ENCODE measurements at places on chromosomes 6 and 20. TPM values are rescaled to one million over a fixed set of nuclear protein-coding genes. Genes with fewer than 3 reads are reported as not detected.

Gene TP53INP2
- 13.1 TPM for total RNA-seq

Gene THBD
- 0.82 TPM for total RNA-seq

DNA sequence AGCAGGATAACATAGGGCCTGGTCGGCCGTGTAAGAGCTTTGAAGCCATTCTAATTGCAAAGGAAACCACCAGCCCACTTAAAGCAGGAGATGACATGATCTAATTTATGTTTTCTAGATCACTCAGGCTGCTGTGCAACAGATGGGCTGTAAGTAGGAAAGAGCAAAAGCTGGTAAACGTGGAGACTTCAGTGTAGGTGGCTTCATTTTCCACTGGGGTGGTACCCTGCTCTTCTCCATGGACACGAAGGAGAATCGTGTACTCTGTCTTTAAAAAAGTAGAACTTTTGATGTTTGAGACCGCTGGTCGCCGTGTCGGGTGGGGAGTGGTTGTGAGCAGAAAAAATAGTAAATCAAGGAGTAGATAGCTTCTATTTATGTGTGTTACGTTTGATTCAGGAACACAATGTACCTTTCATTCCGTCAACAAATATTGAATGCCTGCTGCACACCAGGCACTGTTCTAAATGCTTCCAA is 6.4 kb downstream of the CASS4 start:
- no peak for DNase-seq

DNA sequence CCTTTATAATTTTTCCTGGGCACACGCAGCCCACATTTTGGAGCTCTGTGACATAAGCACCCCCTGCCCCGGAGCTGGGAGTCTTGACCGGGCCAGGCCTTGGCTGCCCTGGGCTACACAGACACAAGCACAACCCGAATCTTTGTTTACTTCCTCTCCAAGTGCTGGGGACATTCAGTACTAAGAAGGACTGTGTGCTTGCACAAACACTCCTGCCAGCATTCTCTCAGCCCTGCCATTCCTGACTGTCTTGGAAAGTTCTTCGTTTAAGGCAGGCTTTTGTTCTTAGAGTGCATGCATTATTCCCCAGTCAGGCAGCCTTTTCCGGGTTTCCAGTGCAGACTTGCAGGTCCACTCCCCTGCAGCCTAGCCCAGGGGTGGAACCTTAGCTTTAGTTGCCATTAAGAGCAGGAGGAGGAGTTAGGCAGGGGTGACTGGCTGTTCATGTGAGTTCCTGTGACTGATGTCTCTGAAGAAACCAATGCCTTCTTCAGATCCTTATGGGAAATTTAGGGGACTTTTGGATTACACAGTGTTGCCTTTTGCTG is 28.6 kb downstream of the FOXO3 start:
- no peak for DNase-seq

- DNase-seq = no peak
These were observed 25.3 kb downstream of the DUSP22 start for GRCh38 chr6:317448-318144.

GRCh38 chr20:58402305-58402704 is 13.3 kb downstream of the VAPB start:
- DNase-seq = no peak

DNA sequence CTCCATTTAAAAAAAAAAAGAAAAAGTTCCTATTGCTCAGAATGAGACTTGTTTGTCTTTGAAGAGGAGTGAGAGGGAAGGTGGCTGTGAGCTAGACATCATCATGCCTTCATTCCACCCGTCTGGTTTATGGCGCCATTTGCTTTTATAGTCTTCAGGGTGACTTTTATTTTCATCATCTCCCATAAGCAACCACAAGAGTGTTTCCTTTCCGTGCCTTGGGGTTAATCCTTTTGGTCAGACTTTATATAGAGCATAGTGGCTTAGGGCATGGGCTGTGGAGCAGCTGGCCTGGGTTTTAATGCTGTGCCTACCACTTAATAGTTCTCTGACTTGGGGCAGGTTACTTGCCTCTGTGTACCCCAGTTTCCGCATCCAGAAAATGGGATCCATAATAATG is 77.8 kb downstream of the RREB1 start:
- no peak for DNase-seq

- DNase-seq = no peak
These were observed 726.6 kb downstream of the RFPL4B start for GRCh38 chr6:113073611-113074191.
